ENCODE measurements at places on chromosomes 6 and 20.

DNA sequence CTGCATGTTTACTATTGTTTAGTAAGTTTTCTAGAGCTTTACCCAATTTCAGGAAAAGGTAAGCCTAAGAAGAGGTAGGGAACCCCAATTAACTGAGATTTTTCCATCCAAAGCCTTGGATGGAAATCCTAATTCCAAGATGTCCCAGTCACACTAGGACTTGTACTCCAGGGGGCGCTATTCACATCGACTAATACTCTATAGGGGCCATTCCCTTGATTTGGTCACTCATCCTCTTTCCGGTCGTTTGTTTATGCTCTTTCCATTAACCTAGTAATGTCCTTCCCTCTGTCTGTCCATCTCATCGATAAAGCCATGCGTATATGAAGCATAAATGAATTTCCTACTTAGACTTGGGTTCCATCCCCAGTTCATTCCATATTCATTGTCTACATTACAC, 80.8 kb upstream of the FUCA2 start:
- DNase-seq, result no peak

DNA sequence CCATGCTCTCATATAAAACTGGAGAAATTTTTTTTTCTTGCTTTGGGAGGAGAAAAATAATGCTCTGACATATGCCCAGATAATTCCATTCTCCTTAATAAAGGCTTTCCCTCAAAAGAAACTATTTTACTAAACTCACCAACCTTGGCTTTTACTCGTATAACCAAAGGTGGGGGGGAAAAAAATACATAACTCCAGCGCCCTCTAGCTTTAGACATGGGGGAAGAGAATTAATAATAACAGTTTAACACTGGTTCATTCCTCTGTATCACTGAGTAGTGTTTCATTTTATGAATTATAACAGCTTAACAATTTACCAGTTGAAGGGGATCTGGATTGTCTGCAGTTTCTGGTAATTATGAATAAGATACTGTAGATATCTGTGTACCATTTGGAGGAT, 1226.1 kb downstream of the GRIK2 start:
- no peak for DNase-seq

GRCh38 chr6:133973109-133973971, 20.3 kb downstream of the TBPL1 start:
- peak; percentile 24 for DNase-seq

- DNase-seq, result no peak
Observed at GRCh38 chr6:87182321-87182720, 27.0 kb downstream of the ZNF292 start.

- no peak for DNase-seq
Observed at GRCh38 chr6:95846652-95847051, 169.1 kb upstream of the FUT9 start.

DNA sequence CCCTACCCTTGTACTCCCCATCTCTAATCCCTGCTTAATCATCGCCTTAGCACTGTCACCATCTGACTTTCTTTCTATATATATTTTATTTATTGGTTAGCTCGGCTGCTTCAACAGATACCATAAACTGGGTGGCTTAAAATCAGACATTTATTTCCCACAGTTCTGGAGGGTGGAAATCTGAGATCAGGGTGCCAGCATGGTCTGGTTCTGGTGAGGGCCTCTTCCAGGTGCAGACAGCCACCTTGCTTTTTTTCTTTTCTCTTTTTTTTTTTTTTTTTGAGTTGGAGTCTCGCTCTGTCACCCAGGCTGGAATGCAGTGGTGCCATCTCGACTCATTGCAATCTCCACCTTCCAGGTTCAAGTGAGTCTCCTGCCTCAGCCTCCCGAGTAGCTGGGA, 127.5 kb upstream of the ESR1 start:
- no peak for DNase-seq

DNA sequence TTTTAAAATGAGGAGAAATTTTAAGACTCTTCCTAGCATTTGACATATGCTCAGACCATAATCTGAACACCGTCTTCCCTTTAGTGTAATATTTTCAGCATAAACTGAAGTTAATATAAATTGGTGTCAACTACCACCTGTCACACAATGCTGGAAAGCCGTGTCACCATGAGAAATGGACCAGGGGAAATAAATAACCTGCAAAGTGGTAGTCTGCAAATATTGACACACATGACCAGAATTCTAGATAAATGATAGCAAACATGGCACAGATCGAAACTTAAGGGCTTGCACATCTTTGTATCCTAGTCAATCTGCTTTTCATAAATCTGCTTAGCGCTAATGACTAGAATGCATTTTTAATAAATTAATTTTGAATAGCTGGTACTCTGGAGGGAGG, 191.9 kb downstream of the CD83 start:
- DNase-seq, result no peak

GRCh38 chr6:92945799-92946198, 473.6 kb downstream of the EPHA7 start:
- no peak for DNase-seq

- no peak for DNase-seq
Observed at GRCh38 chr20:16689906-16690305, 39.9 kb upstream of the SNRPB2 start.
